ENCODE measurements at places on chromosomes 11 and 22. TPM values are rescaled to one million over a fixed set of nuclear protein-coding genes. Genes with fewer than 3 reads are reported as not detected.

DNA sequence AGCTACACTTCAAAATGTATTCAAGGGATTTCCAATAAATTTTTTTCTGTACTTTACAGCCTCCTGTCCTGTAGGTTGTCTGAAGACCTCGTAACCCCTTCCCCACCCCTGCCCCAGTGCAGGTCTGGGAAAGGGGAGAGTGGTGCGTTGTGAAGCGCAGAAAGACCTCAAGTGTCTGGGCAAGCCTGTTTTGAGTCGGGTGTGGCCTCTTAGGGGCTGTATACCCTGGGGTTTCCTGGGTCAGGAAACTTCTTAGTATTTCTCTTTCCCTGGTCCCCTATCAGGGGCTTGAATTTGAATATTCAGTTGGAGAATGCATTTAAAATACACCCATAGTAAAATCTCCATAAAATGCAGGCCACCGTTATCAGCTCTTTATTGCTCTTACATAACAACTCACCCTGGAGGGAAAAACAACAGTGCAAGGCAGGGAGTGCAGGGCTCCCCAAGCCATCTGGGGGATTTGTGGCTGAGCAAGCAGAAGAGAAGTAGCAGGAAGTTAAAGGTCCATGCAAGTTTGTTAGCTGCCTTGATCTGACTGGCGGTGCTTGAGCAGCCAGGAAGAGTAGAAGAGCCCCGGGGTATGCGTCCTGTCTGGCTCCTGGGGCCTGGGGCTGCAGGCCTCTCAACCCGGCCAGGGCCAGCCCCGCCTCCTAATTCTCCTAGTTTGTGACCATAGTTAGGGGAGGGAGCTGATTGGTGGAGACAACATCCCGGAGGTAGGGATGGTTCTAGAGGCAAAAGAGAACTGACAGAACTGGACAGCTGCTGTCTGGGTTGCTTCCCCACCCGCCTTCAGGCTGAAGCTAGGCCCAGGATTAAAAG lies 25.7 kb downstream of the ARHGAP1 start:
- peak; percentile 91 for DNase-seq

DNA sequence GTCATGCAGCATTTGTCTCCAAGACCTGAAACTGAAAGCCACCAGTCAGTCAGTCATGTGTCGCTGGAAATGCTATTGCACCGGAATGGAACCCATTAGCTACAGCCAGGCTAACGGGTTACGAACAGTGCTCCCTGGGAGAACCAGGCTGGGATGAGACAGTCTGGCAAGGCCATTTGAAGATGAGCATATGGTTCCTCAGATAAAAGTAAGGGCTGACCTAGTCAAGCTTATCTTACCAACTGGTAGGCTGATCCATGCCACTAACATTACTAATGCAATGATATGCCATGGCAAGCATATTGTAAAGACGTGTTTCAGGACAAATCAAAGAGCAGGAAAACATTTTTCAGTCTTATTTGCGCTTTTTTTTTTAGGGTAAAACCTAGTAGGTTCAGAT lies 28.4 kb downstream of the NAP1L4 start:
- no peak for DNase-seq

DNA sequence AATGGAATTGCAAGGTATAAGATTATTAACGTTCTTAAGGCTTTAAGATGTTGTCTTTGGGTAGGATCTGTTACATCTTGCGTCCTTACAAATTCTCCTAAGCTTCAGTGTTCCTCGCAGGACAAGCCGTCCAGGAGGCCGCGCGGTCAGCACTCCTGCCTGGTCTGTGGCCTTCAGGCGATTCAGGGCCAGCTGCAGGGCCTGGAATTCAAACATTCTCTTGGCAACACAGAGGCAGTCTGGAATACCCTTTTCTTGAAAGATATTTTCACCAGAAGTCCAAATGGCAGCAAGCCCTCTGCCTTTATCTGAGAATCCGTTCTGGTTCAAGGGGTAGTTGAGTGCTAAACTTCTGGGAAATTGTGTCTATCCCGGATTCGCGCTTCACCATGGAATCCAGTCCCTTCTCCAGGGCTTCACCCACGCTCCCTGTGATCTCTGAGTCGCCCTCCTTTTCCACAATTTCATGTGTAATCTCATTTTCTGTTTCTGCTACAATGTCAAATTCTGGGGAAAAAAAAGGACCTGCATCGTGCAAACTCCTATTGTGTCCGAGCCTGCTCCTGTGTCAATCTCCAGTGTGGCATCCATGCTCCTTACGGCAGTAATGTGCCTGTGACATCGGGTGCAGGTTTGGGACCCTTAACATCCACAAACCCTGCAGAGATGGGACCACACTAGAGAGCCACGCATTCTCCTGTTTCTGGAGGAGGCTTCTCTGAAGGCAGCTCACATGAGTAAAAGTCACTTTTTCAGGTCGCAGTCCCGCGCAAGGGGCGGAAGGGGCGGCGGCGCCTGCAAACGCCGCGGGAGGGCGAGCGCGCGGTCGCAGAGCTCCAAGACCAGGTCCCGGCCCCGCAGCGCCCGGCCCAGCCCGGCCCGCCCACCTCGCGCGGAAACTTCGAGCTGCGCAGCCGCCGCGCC lies 25.4 kb upstream of the SORL1 start:
- DNase-seq = no peak

DNA sequence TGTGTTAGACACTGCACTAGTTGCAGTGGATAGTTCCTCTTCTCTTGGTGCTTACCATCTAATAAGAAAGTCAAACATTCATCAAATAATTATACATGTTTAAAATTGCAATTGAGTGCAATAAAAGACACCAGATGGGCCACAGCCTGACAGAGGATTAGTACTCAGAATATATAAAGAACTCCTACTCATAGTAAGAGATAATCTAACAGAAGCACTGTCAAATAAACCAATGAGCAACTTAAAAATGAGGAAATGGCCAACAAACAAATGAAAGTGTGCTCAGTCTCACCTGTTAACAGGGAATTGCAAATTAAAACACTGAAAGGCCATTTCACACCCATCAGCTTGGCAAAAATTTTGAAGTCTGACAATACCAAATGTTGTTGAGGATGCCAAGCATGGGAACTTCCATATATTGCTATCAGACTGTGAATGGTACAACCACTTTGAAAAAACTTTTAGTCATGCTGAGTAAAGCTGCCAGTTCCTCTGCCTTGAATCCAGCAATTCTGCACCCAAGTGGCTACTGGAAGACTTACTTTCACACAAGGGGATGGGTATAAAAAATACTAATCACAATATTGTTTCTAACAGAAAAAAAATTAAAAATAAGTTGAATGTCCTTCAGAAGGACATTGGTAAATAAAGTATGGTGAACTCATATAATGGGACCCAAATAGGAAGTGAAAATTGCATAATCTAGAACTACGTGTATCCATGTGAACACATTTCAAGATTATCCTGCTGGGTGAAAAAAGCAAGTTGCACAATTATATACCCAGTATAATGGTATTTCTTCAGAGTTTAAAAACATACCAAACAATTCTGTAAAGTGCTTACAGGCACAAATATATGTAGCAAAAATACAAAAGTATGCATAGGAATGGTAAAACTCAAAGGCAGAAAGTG lies 41.4 kb upstream of the CREB3L1 start:
- peak; percentile 59 for DNase-seq

DNA sequence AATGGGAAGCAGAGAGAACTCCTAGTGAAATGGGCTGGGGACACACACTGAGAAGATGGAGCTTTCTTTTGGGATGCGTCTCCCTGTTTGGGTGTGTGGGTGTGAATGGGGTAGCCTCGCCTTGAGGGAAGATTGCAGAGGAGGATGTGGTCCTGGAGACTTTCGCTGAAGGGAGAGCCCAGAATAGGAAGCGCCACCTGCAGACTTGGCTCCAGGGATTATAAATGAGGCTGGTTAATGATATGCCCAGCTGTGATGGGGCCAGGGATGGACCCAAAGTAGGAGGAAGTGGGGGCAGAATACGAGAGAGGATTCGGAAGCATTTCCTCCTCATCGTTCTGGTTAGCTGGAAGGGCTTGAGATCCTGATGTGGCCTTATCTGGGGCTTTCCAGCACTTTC lies 13.7 kb downstream of the RELT start:
- no peak for DNase-seq

GRCh38 chr11:72443016-72443415 lies 8.7 kb upstream of the CLPB start:
- DNase-seq = peak; percentile 19

DNA sequence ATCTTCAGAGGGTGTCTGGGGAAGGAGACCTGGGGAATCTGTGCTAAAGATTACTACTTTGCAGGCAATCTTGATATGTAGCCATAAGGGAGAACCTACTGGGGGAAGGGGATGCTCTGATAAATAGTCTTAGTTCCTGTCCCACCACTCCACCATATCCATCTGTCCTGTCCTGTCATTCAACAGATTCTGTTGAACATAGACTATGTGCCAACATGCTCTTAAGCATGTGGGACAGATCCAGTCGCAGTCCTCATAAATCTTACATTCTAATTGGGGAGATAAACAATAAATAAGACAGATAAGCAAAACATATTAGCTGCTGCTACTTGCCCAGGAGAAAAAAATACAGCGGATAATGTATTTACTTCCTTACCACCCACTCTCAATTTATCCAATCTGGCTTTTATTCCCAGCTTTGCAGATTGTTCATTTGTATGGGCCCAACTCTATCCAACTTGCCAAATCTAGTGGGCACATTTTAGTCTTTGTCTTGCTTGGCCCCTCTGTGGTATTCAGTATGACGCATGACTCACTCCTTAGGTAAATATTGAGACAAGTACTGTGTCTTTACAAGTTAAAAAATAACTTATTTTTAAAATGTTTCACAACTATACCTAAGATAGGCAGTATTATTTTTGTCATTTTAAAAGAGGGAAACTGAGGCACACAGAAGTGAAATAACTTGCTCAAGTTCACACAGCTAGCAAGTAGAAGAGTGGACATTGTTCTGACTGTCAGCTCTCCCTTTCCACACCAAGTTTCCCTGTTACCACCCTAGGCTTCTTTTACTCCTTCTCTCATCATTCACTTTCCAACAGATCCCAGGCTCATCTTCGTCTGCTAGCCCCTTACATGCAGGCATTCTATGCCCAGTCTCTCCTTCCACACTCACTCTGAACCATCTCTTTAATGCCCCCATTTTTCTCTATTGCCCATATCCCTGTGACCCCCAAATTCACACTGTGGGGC lies 133.6 kb upstream of the SESN3 start:
- no peak for DNase-seq

- DNase-seq = no peak
Measured at GRCh38 chr22:46573781-46574437, 36.5 kb upstream of the CELSR1 start.

DNA sequence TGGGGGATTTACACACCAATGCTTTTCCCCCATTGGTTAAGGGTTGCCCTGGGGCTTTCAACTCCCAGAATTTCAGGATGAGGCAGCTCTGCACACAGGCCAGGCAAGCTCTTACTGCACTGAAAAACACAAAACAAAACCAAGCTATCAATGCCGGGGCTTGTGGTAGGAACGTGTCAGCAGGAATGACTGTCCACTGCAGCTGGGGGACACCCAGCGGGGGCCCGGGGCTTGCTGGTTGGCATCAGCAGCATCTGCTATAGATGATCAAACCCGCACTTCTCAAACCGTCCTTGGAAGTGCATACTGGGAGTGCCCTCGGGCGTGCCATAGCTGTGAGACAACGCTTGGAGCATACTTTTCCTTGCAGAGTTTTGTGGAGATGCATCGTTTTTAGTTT lies 7.7 kb downstream of the TP53AIP1 start:
- no peak for DNase-seq

GRCh38 chr11:118703563-118704106 lies 24.2 kb upstream of the TREH start:
- no peak for DNase-seq

DNA sequence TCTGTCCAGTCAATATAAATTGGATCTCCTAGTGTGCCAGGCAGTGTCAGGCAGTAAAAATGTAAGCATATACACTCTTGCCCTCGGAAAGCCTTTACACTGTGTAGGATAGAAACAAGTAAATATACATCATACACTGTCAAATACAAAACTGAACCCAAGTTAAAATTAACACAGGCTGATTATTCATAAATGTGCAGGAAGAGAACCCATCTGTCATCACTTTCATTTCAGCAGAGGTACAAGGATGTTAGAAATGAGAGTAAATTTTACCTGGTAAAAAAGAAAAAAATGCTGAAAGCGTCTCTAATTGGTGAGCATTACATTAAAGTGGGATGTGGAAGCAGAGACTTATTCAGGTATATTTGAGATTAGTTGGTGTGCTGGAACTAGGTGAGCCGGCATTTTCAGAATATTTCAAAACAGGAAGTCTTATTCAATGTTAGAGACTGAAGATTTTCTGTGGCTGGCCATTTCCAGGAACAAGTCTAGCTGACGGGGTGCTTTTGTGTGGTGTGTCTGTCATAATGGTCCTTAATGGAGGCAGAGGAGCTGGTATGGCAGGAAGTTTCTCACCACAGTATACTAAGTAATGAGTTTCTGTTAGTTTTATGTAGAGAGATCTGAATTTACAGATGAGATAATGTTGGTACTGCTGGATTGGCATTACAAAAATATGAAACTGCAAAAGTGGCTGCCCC lies 192.6 kb downstream of the CASP12 start:
- DNase-seq = peak; percentile 12

GRCh38 chr11:2928605-2929530 lies at the start of gene PHLDA2:
Gene PHLDA2 (minus strand): TSS chr11:2929420. CDS start chr11:2929364, 56 bp downstream.
- DNase-seq = peak; percentile 72

DNA sequence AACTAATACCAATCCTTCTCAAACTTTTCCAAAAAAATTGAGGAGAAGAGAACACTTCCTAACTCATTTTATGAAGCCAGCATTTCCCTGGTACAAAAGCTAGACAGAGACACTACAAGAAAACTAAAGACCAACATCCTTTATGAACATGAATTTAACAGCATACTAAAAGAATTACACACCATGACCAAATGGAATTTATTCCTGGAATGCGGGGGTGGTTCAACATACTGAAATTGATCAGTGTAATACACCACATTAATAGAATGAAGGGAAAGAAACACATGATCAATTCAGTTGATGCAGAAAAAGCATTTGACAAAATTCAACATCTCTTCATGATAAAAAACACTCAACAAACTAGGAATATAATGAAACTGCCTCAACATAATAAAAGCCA lies 148.1 kb downstream of the WNT7B start:
- DNase-seq = no peak

DNA sequence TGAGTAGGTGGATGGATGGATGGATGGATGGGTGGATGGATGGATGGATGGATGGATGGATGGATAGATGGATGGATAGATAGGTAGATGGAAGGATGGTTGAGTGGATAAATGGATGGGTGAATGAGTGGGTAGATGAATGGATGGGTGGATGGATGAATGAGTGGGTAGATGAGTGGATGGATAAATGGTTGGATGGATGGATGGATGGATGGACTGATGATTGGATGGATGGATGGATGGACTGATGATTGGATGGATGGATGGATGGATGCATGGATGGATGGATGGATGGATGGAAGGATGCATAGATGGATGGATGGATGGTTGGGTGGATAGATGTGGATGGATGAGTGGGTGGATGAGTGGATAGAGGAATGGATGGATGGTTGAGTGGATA lies 13.2 kb upstream of the SYT8 start:
- no peak for DNase-seq

Gene OSBP2
- 0.97 TPM for total RNA-seq

Gene TSGA10IP
- total RNA-seq = not detected

Gene YPEL1
- total RNA-seq = under 0.01 TPM

Gene CPT1B
- 3.9 TPM for total RNA-seq

Gene C11orf42
- under 0.01 TPM for total RNA-seq

Gene MPEG1
- total RNA-seq = not detected

Gene MUC6
- total RNA-seq = not detected

Gene RFPL1
- not detected for total RNA-seq

Gene IFITM1
- 76.4 TPM for total RNA-seq

Gene SCARF2
- total RNA-seq = 15.5 TPM

Gene RIC3
- not detected for total RNA-seq

Data from fibroblast of villous mesenchyme (primary cell).